Activated T-cell treated with anti-CD3 and anti-CD28 coated beads for 24 hours (primary cell): ENCODE measurements at places on chromosomes 11 and 22.

DNA sequence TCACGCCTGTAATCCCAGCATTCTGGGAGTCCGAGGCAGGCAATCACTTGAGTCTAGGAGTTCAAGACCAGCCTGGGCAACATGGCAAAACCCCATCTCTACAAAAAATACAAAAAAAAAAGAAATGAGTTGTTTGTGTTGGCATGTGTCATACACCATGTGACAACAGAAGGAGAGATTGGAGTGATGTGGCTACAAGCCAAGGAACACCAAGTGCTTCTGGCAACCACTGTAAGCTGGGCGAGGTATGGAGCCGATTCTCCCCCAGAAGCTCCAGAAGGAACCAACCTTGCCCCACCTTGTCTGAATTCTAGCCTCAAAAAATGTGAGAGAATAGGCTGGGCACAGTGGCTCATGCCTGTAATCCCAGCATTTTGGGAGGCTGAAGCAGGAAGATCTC lies 39.1 kb upstream of the SLC35C1 start:
- no peak for DNase-seq

DNA sequence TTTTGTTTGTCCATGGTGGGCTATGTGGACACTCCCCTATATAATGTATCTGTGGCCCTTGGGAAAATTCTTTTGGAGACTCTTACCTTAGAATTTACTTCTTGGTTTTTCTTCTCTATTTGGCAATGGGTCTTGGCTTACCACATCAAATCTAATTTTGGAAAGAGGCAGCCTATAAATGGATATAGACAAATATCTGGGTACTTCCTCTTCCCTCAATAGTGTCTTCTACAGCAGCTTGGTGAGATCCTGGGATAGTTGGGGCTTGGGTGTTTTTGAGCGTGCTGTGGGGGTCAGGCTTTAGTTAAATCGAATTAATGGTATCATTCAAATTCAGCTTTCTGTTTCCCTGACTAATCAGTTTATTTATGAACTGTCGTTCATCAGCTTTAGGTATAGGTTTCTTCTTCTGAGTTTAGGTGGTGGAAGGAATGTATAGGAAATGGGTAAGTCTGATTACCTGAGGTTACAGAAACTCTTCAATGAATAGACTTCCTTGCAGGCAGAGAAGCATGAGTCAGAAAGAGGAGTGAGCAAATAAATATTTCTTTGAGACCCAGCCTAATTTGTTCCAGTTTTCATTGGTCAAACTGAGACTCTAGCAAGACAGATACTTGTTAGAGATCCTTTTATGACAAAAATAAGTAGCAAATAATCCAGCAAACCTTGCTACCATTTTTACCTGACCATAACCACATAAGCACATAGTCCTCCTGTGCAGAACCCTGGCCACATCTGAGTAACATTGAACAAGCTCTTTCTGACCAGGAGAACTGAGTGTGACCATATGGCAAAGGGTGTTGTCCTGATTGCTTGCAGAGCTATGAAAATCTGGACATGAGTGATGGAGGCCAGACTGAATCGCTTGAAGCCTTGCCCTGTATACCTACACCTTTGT lies 68.6 kb upstream of the SORL1-AS1 start:
- DNase-seq, result no peak

DNA sequence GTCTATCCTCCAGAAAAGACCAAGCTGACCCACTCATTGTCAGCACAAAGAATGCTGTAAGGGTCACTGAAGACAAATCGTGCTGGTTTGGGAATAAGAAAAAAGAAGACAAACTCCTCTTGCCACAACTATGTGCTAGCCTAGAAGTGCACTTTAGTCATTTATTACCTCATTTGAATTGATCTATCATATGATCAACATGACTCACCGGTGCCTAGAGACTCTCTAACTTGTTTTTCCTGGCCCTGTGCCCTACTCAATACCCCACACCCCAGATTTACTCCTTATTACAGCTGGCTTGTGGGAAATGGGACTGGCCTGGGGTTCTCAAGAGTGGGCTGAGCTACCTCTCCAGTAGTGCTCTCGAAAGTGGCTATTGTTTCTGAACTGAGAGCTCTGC lies 35.9 kb upstream of the HORMAD2 start:
- no peak for DNase-seq

- DNase-seq, result no peak
Observed at GRCh38 chr11:36186340-36187175, 102.7 kb downstream of the COMMD9 start.

DNA sequence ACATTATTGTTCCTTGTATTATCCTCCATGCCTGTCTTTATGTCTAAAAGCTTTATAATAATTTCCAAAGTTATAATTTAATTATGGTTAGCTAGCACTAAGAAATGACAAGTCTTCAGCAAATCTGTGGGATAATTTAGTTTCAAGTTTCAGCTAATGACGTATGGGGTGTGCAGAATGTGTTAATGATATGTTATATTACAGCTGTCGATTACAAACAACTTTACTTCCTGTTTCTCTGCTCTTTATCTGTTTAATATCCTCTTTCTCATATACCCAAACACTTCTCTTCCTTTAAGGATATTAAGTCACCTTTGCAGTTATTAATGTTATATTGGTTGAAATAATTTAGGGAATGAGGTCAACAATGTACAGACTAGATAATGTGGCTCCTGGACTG lies 161.8 kb downstream of the CASP12 start:
- DNase-seq, result no peak

DNA sequence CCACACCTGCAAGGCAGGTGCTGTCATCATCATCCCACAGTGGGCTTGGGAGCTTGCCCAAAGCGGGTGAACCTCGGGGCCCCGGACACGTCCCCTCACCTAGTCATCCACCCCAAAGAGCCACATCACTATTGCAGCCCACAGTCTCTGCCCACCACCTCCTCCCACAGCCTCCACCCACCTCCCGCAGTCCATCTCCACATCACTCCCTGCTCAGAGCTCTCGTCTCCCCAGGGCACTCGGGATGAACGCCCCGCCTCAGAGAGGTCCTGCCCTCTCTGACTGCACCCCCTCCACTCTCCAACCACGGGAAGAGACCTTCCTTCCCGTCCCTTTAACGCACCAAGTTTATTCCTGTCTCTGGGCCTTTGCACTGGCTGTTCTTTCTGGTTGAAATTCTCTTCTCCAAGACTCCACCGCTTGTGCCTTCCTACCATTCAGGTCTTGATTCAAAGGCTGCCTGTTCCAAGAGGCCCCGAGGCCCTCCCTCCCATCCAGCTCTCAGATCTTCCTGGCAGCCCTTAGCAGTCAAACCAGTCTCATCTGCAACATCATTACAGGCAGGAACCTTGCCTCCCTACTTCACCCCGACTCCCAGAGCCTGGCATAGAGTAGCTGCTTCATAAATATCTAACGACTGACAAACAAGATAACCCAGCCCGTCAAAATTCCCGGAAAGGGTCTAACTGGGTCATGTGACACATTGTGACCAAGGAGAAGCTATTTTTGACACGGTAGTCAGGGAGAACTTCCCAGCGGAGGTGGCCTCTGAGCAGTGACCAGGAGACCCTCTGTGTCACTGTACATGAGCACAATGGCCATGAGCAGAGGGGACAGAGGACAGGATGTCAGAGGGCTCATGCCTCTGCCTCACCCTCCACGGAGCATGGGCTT lies 11.1 kb downstream of the KCNJ4 start:
- DNase-seq, result no peak

DNA sequence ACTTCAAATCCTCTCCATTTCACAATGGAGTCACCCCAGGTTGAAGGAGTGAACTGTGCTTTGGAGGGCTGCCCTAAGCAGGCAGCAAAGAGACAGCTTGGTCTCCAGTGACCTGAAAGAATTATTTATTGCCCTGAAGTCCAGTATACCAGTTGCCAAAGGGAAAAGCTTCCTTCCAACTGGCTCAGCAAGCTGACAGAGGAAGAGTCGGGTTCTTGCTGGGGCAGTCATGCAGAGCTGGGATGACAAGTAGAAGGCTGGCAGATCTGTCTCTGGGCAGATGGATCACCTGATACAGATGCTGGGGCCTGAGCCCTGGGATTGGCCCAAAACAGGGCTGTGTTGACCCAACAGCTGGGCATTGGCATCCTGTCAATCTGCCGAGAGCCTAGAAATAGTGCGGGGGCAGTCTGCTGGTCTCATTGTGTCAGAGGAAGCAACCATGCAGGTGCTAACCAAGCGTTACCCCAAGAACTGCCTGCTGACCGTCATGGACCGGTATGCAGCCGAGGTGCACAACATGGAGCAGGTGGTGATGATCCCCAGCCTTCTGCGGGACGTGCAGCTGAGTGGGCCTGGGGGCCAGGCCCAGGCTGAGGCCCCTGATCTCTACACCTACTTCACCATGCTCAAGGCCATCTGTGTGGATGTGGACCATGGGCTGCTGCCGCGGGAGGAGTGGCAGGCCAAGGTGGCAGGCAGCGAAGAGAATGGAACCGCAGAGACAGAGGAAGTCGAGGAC lies at the start of gene THRSP:
THRSP (plus strand) TSS at position 422 of the 742 bp plus-strand sequence; CDS start at position 443, 21 bp downstream.
- DNase-seq, result no peak

DNA sequence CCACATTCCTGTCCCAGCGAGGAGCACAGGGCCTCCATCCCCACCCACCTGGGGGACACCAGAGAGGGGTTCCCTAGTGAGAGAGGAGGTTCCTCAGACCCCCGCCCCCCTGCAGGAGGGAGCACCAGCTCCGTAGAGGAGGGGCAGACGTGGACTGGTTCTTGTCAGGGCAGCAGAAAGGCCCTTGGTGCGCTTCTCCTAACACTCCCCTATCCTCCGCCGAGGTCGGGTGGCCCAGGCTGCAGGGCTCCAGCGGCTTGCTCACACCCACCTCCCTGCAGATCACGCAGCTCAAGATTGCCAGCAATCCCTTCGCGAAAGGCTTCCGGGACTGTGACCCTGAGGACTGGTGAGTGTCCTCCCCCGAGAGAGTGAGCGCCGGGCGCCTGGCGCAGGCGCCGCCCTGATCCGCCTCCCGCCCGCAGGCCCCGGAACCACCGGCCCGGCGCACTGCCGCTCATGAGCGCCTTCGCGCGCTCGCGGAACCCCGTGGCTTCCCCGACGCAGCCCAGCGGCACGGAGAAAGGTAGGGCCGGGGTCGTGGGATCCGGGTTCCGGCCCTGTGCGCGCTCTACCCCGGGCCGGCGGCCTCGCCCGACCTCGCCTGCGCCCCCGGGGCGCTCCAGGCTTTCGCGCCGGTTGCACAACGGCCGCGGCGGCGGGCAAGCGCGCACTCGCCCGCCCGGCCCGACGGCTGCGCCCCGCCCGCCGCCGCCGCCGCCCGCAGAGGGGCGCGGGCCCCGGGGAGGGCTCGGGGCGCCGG lies 5.1 kb downstream of the TBX1 start:
- DNase-seq, result no peak

DNA sequence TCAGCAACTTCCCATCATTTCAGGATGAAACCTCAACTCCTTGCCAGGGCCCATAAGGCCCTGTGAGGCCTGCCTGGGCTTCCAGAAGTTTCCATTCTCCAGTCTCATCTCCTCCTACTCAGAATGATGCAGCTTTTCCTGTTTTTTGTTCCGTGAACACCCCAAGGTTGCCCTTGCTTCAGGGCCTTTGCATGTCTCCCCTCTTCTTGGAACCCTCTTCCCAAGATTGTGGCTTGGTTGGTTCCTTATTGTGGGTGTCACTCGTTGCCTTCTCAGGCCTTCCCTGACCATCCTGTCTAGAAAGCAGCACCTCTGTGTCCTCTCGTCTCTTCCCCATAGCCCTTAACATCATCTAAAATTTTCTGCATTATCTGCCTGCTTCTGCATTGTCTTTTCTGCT lies 23.2 kb upstream of the YWHAH start:
- no peak for DNase-seq

DNA sequence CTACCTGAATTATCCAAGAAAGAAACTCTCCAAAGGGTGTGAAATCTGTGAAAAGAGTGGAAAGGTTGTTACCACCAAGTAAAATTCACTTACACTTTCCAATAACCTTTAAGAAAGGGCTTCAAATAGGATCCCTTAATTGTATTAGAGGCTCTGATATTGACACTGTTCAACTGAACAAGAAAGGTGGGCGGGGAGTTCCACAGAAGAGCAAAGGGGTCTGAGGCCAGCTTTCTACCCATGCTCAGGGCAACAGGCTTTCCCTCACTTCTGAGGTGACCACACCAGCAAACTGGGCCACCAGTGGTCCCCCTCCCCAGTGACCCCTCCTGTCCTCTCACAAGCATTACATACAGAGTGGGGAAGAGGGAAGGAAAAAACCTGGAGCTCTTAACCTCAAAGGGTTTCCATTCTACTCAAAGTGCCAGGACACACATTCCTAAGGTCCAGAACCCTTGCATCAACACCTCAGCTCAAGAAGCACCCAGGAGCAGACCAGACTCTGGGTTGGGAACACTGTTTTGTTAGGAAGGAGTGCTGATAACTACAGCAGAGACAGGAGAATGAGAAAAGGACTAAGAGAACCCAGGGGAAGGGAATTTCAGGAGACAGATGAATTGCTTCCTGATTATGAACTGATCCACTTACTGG lies 71.6 kb upstream of the AKIP1 start:
- no peak for DNase-seq

- DNase-seq, result no peak
Observed at GRCh38 chr11:45097721-45098493, 48.5 kb upstream of the PRDM11 start.

- DNase-seq, result no peak
Observed at GRCh38 chr22:23675502-23676415, 15.1 kb upstream of the RGL4 start.

DNA sequence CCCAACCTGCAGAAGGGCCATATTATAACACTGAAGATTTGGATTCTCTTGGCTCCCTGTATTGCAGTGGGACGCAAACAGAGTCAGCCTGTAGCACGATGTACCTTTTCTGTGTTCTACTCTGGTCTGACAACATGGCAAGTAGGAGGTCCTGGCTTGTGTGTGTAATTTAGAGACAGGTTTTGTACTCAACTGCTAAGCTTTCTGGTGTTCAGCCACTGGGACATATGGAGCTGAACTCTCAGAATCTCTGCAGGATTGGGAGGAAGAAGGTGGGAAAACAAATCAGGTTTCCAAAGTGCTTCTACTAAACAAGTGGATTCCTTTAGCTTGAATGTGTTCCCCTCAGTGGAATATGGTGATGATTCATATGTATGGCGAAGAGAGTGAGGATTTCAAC lies 192.5 kb upstream of the MTMR2 start:
- DNase-seq, result no peak

DNA sequence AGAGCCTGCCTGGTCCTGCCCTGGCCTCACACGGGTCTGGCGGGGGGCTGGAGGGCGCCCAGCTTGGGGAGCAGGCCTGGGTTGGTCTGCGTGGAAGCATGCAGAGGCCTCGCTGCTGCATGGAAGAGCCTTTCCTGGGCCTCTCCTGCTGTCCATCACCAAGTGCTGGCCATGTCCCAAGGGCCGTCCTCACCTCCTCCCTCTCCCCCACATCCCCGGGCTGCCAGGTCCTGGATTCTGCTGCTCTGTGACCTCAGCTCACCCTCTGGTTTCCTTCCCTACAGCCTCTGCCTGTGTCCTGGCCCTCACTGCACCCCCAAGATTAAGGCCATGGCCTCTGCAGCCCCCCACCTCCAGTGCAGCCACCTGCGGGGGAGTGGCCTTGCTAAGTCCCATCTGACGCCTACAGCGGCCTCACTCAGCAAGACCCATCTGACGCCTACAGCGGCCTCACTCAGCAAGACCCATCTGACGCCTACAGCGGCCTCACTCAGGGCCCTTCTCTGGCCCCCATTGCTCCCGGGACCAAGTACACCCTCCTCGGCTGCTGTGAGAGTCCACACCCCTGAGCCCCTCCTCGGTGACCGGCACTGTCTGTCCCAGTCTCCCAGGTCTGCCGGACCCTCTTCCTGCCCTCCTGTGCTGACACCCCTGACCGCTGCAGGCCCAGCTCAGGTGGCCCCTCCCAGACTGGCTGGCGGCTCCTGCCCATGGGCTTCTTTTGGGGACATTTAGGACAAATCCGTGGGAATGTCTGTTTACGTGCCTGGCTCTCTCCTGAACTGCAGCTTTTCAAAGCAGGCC lies 119.5 kb upstream of the B3GAT1 start:
- no peak for DNase-seq

- no peak for DNase-seq
Observed at GRCh38 chr11:116226731-116227130, 546.1 kb downstream of the BUD13 start.
